ENCODE measurements at places on chromosomes 5 and 9. TPM values are rescaled to one million over a fixed set of nuclear protein-coding genes. Genes with fewer than 3 reads are reported as not detected.

Gene SAPCD2
- 57.0 TPM for total RNA-seq

Gene NDFIP1
- total RNA-seq, result 47.2 TPM

Gene SLC27A6
- total RNA-seq, result not detected

Gene LSM11
- 5.7 TPM for total RNA-seq

DNA sequence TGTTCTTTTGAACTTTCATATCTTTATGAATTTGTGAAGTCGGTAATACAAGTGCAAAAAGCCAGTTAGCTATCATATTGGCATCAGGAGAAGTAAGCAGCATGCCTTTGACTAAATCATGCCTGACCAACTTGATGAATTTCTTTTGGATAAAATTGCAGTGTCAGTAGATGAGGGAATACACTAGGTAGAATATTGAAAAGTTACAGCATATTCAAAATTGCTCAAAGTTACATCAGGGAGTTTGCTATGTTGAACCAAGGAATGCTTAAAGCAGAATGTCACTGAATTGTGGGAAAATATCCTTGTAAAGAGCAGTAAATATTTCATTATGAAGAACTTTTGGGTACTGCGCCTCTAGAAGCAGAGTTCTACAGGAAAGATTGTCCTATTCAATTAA is 87.1 kb upstream of the TLX3 start:
- DNase-seq, result no peak

- DNase-seq, result no peak
These were observed 576.7 kb downstream of the LRRC70 start for GRCh38 chr5:63155310-63155631.

GRCh38 chr5:17441351-17441750 is 56.7 kb upstream of the TAF11L2 start:
- DNase-seq, result no peak

DNA sequence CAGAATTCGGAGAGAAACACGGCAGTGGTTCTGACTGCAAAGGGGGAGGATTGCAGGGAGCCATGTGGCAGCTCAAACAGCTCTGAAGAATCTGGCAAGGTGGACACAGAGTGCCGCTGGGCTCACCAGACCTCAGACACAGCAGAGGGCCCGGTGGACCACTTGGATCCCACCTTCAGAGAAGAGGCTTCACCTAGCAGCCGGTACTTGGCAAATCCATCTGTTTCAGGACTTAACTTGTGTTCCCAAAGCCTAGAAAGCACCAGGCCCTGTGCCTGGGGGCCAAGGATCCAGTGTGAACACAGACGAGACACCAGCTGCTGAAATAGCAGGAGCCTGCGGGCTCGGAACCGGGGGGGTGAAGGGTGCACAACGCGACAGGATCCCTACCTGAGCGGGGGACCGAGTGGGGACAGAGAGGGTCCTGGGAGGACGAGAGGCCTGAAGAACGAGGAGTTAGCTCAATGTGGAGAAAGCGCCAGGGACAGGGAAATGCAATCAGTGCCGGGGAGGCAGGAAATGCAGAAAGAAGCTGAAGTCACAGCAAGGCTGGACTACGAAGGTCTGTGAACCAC is 44.6 kb downstream of the BTNL9 start:
- DNase-seq, result no peak

DNA sequence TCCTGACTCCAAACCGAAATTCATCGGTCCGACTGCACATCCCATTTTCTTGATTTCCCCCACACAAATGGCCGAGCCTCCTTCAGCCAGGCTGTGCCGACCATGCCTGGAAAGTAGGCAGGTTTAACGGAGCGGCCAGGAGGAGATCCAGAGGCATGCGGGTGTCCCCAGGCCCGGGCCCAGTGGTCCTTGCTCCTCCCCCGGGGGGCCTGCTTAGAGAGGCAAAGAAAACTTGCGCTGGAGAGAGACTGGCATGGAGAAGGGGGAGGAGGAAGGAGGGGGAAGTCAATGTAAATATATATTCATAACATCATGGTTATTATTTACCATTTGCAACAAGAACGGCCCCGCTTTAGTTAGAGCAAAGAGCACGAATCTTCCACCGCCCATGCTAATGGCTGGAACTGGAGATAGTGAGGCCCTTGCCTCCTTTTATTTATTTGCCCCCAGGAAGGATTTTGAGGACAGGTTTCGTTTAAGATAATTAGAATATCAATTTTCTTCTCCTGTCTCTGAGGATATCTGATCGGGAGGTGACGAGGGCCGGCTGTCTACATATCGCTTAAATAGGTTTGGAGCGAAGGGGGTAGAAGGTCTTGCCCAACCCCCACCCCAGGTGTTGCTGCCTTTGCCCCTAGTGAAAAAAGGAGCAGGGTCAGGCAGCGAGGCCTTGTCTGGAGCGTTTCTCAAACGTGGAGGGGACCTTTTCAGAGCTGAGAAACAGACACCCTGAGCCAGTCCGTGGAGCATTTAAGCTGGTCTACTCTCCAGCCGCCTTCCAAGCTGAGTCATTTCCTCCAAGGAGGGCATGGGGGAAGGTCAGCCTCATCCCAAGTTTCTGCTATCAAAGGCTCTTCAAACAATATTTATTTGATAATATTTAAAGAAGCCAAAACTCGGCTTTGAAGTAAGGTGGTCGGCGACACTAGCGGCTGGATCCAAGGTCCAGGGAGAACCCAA is 2.5 kb downstream of the BARHL1 start:
- no peak for DNase-seq

- peak; percentile 16 for DNase-seq
These were observed 68.1 kb upstream of the RNF130 start for GRCh38 chr5:180139731-180140055.

GRCh38 chr5:148794275-148794674 is 32.1 kb upstream of the ADRB2 start:
- no peak for DNase-seq

GRCh38 chr5:127192150-127192549 is 98.4 kb upstream of the MEGF10 start:
- no peak for DNase-seq

- DNase-seq, result no peak
These were observed 47.1 kb downstream of the LIX1 start for GRCh38 chr5:97095318-97095732.

DNA sequence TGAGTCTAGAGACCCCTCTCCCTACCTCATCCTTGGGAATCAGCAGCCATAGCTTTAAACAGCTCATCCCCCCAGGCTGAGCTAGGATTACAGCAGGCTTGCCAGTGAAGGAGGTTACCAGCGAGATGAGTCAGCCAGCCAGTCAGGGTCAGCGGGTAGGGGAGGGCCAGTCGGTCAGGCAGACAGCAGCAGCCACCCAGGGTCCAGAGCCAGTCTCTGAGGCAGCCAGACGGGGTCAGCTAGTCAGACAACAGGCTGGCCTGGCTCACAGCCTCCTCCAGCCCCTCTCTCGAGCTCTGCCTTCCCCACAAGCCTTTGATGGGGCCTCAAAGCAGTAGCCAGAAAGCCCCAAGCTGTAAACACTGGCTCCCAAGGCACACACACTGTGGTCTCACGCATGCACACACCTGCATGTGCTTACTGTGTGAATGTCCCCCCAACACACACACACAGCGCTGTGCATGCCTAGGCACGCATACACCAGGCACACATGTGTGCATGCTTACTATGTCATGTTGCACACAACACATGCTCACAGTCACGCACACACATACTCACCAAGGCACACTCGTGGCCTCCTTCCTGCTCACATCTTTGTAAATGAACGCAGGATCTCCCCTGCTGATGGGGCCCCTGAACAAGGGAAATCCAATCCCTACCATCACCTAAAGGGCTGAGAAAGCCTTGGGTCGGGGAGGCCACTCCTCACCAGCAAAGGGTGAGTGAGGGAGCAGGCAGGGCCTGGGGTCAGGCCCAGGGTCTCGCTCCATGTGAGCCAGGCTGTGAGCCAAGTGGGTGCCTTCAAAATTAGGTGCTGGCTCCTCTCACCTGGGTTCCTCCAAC is 28.2 kb upstream of the CPLX2 start:
- DNase-seq, result no peak

DNA sequence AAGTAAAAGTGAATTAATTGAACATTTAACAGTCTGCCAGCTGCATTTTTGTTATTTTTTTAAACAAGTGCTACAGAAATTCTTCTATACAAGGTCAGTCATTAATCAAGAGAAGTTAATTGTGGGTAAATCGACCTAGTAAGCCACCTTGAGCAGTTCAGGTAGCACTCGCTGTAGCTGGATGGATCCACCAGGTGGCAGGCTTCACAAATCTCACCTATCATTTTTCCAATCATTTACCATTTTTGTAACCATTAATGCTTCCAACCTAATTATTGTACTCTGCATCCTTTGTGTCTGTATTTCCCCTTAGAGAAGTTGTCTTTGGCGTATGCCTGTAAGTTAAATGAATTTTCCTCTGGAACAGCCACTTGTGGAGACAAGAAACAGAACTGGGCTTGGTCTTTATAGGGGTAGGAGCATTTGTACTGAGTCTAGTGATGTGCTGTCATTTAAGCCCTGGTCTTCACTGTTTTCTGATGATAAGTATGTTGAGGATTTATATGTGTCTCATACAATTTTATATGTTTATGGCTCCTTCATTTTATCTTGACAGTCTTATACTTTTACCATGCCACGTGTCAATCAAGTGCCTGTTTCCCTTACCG is 39.5 kb downstream of the CD180 start:
- peak; percentile 63 for DNase-seq

DNA sequence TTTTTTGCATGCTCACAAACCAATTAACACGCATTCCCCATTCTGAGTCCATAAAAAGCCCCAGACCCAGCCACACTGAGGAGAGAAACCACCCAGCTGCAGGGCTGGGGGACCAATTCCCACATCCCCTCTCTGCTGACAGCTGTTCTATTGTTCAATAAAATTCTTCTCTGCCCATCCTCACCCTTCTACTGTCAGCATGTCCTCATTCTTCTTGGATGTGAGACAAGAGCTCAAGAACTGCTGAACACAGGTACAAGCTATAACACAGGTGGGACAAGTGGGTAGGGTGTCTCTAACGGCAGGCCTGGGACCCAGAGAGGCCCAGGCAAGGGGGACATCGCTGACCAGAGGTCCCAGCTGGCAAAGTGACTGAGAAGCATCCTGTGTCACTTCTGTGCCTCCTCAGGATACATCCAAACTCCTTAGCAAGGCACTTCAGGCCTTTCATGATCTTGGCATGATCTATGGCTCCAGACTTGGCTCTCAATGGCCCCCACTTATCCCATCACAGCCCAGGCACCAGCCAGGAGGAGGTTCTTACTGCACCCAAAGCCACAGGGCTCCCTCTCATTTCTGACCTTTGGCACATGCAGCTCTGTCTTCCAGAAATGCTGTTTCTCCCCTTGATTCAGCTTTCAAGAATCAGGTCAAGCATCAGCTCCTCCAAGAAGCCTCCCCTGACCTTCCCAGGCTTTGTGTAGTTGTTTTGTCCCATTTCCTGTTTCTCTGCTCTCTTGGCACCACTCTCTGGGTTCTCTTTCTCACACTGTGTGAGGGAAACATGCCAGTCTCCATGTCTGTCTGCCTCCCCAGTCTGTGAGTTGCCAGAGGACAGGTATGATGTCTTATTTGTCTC is 7.3 kb upstream of the ALDH1B1 start:
- DNase-seq, result no peak

DNA sequence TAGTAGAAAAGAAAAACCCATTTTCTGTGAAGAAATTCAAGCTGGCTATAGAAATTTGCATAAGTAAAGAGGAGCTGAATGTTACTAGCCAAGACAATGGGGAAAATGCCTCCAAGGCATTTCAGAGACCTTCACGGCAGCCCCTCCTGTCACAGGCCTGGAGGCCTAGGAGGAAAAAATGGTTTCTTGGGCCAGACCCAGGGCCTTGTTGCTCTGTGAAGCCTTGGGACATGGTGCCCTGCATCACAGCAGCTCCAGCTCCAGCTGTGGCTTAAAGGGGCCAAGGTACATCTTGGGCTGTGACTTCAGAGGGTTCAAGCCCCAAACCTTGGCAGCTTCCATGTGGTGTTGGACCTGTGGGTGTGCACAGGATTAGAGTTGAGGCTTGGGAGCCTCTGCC is 130.0 kb upstream of the DMRTA1 start:
- DNase-seq, result no peak
